ENCODE measurements at places on chromosomes 3 and 15. TPM values are rescaled to one million over a fixed set of nuclear protein-coding genes. Genes with fewer than 3 reads are reported as not detected.
A peak's percentile ranks its signal among the peaks of the same experiment; 100 is the strongest.

DNA sequence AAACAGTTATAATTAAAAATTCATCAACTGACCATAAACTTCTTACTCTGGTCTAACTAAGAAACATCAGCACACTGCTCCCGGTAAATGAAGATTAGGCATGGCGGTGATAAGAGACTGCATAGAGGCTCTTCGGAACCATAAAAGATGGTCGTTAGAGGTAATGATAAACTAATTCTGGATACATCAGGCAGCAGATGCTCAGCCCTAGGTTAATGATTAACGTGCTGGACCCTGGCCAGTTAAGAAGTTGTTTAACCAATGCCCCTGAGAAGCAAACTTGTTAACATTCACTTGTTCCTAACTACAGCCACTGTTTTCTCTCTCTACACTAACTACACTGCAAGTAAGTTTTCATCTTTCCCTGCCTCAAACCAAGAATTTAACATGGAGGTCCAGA is 111.5 kb downstream of the PDZRN3 start:
- DNase-seq: peak; percentile 71

Gene DPP8
- 35.8 TPM for total RNA-seq

GRCh38 chr15:27671819-27672437 is 427.2 kb downstream of the OCA2 start:
- no peak for DNase-seq

DNA sequence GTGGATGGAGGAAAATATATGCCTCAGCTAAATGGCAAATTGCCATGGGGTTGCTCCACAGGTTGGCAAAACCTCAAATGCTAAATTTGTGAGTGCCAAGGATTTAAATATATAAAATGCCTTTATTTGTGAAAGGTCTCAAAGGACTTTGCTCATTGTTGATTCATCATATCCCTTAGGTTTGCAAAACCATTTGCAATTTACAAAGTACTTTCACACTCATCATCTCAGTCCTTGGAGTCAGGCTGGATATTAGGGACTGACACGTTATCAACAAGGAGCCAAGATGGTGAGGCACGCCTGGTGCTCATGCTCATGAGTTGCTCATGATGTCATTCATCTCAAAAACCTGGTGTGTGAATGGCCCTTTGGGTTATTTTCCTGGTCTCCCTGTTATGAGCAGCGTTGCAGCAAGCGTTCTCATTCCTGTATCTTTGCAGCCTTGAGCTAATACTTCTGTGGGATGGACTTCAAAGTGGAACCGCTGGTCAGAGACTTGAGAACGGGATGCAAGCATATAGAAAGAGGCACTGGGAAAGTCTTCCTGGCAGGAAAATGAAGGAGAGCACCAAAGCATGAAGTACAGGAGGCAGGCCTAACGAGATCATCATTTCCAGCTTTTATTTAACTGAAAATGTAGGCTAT is 66.0 kb downstream of the MYO1E start:
- DNase-seq: no peak

DNA sequence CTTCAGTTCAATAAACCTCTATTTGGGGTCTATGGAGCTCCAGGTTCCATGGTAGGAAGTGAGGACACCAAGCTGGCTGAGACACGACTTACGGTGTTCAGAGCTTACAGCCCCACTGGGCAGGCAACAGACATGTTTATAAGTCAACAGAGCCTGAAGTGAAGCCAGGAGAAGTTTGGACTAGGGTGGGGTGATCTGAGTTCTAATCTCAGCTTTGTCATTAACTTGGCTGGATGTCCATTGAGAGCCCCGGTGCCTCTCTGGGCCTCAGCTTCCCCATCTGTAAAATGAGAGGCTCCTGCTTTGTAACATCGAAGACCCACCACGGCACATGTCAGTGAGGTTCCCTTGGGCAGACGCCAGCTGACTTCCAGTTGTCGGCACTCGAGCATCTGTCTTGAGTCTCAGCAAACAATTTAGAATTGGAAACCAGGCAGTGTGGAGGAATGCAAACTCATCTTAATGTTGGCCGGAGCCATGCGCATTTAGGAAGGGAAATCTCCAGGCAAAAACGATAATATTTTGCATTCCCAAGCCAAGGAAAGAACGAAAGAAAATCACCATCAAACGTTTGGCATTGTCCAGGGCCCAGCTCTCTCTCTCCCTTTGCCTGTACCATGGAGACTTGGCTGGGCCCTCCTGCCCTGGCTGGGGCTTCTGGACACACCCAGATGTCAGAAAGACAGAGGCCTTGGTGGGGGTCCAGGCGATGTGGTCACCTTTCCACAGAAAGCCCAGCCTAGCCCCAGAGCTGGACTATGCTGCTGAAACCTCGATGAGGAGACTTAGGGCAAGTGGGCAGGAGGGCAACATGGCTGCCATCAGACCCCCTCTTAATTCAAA is 18.4 kb downstream of the ITGA11 start:
- DNase-seq: no peak

DNA sequence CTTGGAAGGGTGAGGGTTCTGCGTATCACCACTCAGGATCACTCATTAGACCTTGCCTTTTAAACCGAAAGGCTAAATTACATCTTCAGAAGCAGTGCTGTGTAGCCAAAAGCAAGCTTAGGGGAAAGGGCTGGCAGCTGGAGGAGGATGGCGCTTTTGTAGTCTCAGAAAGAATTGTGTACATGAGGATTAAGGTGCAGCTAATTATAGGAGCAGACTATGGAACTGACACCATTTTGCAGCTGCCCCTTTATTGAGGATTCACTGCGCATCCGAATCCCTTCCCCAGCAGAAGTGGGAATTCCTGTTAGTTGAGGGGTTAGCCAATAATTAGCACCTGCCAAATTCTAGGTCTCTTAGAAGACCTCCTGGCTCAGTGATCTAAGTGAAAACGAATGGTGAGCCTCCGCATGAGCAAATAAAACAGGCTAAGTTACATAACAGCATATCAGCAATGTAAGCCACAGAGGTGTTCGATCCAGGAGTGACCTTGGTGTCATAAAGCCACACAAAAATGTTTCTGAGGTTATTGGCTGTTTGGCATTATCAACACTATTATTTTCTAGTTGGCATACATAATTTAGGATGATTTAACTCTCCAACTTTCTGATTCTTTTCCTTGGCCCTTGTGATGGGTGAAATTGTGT is 42.6 kb upstream of the SEMA6D start:
- DNase-seq: no peak

DNA sequence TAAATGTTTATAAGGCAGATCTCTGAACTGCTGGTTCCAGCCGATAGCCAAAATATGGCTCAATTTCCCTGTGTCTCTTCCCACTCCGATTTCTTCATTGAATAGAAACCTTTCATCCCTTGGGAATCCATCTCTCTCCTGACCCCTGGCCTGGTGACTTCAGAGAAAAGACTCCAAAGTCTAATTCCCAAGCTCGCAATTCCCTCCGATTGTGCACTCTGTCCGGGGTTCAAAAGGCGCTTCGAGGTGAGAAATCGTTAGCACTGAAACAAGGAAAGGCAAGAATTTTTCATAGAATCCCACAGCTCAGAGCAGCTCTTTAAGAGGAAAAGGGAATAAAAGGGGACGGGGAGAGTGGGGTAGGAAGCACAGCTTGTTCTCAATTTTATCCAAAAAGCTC is 18.4 kb upstream of the RAD18 start:
- no peak for DNase-seq

GRCh38 chr15:70277556-70277955 is 179.8 kb upstream of the TLE3 start:
- no peak for DNase-seq

All from mucosa of descending colon (tissue), 3 donors.